Activated CD8-positive, alpha-beta memory T cell treated with anti-CD3 and anti-CD28 coated beads, Interleukin-2, amount 10 ng/mL, durations not matched to agents 7 days and 5 days (primary cell): ENCODE measurements at places on chromosomes 7 and 10.

- DNase-seq = no peak
Observed at GRCh38 chr10:16597656-16598055, 76.0 kb upstream of the C1QL3 start.

- no peak for DNase-seq
Observed at GRCh38 chr10:51620131-51620530, 79.3 kb downstream of the CSTF2T start.

DNA sequence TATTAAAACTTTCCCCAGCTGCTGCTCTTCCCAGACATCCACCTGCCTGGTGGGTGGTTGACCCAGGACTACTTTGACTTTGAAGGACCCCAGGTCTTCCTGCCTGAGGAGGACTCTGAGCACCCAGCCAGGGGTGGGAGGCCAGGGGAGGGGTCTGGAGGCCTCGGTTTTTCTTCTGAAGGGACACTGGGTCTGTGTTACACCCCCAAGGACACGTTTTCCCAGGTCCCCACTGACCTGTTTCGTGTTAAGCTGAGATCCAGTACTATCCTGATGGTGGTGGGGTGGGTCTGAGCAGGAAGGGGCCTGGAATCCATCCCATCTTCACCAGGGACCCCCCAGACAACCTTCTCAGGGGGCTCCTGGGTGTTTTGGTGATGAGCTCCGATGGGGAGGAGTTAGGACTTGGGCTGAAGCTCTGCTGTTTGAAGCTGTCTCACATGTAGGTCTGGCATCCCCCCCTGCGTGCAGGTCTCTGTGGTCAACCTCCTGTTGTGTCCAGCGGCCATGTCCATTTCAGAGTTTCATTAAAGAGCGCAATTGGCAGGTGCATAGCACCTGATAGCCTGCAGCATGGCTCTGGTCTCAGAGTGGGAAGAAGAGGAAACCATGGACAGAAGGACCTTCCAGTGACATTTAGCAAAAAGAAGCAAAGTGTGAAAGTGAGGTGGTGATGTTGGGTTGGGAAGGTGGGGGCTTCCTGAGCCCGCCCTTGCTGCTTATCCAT lies 3.5 kb downstream of the JAKMIP3 start:
- DNase-seq = no peak

GRCh38 chr7:128311013-128311412 lies 32.7 kb downstream of the RBM28 start:
- no peak for DNase-seq

- DNase-seq = no peak
Observed at GRCh38 chr7:75916259-75916658, 1.3 kb downstream of the POR start.

DNA sequence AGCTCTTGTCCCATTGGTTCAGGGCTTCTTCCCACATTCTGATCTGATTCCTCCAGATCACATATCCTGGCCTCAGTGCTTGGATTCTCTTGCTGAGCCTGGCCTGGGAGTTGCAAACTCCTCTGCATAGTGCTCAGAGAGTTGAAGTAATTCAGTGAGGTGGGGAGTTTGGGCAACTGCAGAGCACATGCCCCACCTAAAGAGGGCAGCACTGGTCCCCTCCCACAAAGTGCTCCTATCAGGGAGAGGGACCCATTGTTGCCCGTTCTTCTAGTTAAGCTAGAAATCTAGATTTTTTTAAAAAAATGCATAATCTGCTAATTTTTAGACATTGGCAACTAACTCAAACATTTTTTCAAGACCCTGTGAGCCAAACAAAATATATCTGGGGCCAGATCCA lies 45.1 kb downstream of the CHN2 start:
- DNase-seq = peak; percentile 48

GRCh38 chr7:359766-360361 lies 69.9 kb downstream of the FOXL3 start:
- no peak for DNase-seq

DNA sequence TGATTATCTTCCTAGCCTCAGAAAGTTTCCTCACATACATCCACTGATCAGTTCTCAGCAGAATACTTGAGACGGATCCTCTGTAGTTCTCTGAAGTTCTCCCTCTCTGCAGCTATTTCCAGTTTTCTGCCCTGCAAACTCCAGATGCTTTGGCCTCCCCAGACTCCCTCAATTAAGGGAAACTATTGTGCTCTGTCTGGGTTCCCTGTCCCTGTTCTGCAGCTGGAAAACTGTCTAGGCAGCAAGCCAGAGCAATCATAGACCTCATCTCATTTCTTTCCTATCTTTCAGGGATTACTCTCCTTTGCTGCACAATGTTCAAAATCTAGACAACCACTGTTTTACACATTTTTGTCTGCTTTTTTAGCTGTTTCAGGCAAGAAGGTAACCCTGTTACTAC lies 9.2 kb downstream of the MICU1 start:
- no peak for DNase-seq

DNA sequence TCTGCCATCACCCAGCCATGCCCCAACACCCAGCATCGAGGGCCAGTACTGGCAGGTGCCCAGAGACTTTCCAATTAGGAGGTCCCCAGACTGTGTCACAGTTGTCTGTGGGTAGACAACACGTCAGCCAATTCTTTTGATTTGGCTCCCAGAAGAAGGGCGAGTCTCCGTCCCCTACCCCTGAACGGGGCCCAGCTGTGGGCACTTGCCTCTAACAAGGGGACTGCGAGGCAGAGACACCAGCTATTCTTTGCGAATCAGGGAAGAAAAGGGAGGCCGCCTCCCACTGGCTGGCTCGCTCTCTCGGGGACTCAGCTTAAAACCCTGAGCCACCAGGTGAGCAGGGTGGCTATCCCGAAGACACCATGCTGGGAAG lies 167.3 kb downstream of the USP6NL start:
- DNase-seq = peak; percentile 33

- DNase-seq = no peak
Observed at GRCh38 chr7:157370742-157371141, 33.9 kb downstream of the DNAJB6 start.

- no peak for DNase-seq
Observed at GRCh38 chr10:122379041-122379440, 4.5 kb downstream of the PLEKHA1 start.

- DNase-seq = no peak
Observed at GRCh38 chr7:120052884-120053382, 220.0 kb upstream of the KCND2 start.

GRCh38 chr7:447523-447922 lies 72.1 kb downstream of the PDGFA start:
- no peak for DNase-seq

GRCh38 chr7:15580604-15581351 lies 19.0 kb upstream of the AGMO start:
- no peak for DNase-seq
